ENCODE measurements at places on chromosomes 2 and 18.

- DNase-seq: no peak
These were observed 506.7 kb upstream of the CNTNAP5 start for GRCh38 chr2:123518367-123518766.

GRCh38 chr2:6653281-6653750 is 212.4 kb downstream of the CMPK2 start:
- no peak for DNase-seq

DNA sequence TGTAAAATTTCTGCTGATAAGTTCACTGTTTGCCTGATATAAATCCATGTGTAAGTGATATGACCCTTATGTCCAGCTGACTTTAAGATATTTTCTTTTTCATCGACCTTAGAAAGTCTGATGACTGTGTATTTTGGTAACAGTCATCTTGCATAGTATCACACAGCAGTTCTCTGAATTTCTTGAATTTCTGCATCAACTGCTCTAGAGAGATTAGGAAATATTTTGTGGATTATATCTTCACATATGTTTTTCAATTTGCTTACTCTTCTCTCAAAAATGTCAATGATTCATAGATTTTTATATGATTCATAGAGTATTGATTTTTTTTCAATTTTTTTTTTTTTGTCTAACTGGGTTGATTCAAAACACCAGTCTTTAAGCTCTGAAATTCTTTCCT is 945.3 kb downstream of the TRIB2 start:
- no peak for DNase-seq

GRCh38 chr2:206004004-206004693 is 81.8 kb downstream of the INO80D start:
- DNase-seq: no peak

- no peak for DNase-seq
These were observed 385.0 kb downstream of the DSEL start for GRCh38 chr18:67131498-67131897.

DNA sequence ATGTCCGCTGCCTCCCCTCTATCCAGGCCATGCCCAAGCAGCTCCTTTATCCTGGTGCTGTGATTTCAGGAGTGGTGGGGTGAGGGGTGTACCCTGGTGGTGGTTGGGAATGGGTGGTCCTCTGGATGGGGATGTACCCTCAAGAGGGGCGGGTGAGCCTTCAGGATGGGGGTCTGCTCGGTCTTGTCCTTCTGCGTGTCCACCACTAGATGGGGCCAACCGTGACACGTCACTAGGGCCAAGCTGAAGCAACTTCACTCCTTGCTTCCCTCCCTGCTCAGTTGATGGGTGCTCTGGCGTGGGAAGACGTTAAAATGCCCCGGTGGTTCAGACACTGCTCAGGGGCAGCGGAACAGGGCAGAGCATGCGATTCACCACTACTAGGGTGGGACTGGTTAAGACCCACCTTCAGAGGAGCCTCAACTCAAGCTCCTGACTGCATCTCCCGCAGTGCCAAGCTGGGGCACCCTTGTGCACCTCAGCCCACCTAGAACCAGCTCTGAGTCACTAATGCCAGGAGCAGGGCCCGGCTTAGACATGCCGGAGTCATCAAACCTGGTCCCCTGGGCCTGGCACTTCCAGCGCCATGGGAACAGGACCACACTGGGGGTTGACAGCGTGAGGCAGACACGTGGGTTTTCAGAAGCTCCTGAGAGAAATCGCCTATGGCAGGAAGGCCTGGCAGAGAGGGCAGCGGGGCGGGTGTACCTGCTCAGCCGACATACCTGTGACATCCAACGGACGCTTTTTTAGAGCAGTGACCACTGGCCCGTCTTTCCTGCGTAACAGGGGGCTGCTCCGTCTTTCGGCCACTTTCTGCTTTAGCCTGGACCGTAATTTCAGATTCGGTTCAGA is 256.7 kb downstream of the HDAC4 start:
- peak; percentile 24 for DNase-seq
